ENCODE measurements at places on chromosomes 12 and 14.

DNA sequence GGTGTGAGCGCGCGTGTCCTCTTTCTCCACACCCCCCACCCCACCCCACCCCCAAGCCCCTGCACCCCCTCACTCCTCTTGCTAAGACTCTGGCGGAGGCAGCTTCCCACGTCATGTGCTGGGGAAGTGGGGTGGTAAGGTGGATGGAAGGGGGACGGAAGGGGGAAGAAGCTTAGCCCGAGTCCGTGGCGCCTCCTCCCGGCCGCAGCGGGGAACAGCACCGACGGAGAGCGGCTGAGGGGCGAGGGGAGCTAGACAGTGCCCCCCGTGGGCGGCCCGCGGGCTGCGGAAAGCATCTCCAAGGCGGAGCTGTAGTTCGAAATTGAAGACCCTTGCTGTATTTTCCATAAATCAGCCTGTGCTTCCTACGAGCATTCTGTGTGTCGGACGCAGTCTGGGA, 588 bp upstream of the GRIN2B start:
- H3K4me3 ChIP-seq, result peak overlapping the region; percentile 13
- no peak overlapping the region for H3K27ac ChIP-seq
- peaks cover 66% of the 10 kb centered on the region for H3K27me3 ChIP-seq

DNA sequence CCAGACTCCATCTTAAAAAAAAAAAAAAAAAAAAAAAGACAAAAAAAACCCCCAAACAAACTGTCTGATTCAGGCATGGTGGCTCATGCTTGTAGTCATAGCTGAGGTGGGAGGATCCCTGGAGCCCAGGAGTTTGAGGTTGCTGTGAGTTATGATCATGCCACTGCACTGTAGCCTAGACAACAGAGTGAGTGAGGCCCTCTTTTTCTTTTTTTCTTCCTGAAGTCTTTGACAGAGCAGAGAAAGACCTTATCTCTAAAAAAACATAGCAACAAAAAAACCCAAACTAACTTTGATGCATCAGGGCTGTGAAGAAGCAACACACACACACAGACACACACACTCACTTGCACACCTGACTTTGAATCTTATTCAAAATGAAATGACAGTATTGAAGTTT, 7.7 kb upstream of the AMN1 start:
- peak overlapping the region; percentile 29 for H3K27ac ChIP-seq
- no peaks in the 10 kb centered on the region for H3K36me3 ChIP-seq

DNA sequence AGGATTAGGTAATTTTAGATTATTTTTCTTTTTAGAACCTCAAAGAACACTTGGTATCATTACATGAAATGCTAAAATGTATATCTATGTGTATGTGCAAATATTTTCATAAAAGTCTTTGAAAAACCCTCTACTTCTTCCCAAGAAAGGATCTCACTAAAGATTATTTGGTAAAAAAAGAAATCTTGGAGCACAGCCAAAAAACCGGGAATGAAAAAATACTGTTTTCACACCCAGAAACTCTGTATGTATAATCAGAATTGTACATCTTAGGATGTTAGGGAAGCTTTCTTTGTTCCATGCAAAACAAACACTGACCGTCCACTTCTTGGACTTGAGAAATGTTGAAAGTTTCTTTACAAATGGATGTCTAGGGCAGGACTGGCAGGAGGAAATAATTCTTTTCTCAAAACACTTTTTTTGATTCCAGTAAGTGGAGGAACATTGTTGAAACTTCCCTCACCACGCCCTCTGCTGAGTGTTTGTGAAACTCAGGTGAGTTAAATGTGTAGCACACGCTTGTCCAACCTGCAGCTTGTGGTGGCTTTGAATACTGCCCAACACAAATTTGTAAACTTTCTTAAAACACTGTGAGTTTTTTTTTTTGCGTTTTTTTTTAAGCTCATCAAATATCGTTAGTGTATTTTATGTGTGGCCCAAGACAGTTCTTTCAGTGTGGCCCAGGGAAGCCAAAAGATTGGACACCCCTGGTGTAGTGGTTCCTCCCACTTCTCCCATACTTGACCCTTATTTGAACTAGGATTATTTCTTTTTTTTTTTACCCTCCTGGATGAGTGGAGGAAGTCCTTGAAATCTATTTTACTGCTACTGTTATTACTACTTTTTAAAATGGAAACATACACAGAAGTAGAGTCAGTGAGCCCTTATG, 26.6 kb downstream of the FBXO34 start:
- peak; percentile 9 for DNase-seq
- peaks cover 2% of the 10 kb centered on the region for H3K36me3 ChIP-seq
- H3K27me3 ChIP-seq, result no peaks in the 10 kb centered on the region
- H3K4me1 ChIP-seq, result peaks cover 30% of the 10 kb centered on the region

DNA sequence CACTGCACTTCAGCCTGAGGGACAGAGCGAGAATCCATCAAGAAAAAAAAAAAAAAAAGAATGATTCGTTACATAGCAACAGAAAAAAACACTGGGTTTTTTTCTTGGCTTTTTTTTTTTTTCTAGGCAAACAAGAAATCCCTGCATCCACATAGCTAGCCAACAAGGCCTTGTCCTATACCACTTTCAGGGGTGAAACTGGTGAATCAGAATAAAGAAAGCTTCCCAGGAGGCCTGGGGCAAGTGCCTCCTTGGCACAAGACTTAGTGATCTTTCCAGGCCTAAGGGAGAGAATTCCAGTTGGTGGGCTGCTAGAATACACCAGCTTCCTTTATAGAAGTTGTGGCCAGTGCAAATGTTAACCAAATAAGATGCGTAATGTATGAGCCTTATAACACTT, 90.0 kb downstream of the VCPKMT start:
- no peaks in the 10 kb centered on the region for H3K27me3 ChIP-seq
- H3K4me1 ChIP-seq, result peaks cover 13% of the 10 kb centered on the region
- no peak overlapping the region for H3K27ac ChIP-seq
- DNase-seq, result no peak
- peaks cover 3% of the 10 kb centered on the region for H3K36me3 ChIP-seq
- H3K4me3 ChIP-seq, result no peak overlapping the region

DNA sequence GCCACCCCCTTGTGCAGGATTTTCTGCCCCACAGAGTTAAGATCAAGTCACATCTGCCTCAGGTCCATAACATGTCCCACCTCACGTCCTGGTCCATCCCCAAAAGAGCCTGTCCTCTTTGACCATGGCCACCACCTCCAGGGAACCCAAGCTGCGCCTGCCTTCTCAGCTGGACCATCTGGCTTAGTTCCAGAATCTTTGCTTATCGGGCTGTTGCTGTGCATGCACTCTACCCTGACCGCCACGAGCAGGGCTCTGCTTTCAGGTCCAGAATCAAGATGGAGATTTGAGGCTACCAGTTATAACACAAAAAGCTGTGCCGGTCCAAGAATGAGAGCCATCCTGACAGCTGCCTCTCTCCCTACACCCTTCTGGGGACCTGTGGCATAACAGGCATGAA, 326.7 kb downstream of the DPF3 start:
- peaks cover 2% of the 10 kb centered on the region for H3K4me1 ChIP-seq
- no peak overlapping the region for H3K4me3 ChIP-seq
- H3K27me3 ChIP-seq, result peaks cover 5% of the 10 kb centered on the region
- H3K36me3 ChIP-seq, result no peaks in the 10 kb centered on the region
- no peak for DNase-seq

DNA sequence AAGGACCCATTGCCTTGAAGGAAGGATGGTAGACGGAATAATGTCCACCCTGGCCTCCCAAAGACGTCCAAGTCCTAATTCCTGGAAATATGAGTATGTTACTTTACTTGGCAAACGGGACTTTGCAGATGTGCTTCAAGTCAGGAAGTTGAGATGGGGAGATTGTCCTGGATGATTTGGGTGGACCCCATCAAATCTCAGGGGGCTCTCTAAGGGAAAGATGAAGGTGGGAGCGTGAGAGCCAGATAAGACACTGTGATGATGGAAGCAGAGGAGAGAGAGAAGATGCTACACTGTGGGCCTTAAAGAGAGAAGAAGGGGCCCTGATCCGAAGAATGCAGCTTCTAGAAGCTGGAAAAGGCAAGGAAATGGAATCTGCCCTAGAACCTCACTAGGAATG, 29.6 kb upstream of the LTA4H start:
- H3K27me3 ChIP-seq, result no peaks in the 10 kb centered on the region
- no peak overlapping the region for H3K27ac ChIP-seq
- H3K36me3 ChIP-seq, result no peaks in the 10 kb centered on the region
- no peak for DNase-seq

GRCh38 chr14:89455412-89455811, 38.4 kb upstream of the FOXN3 start:
- no peak for DNase-seq
- H3K27me3 ChIP-seq, result no peaks in the 10 kb centered on the region
- H3K36me3 ChIP-seq, result peaks cover 6% of the 10 kb centered on the region
- H3K27ac ChIP-seq, result no peak overlapping the region
- H3K4me3 ChIP-seq, result no peak overlapping the region

GRCh38 chr12:119178544-119179334, at the start of gene HSPB8:
Gene HSPB8, plus strand, starts transcription at chr12:119178931. Its CDS starts 382 bp downstream, at chr12:119179313.
- H3K4me3 ChIP-seq, result no peak within 1 kb of the TSS
- H3K36me3 ChIP-seq, result no peaks in the 10 kb centered on the region
- no peak within 1 kb of the TSS for H3K27ac ChIP-seq
- peaks cover 35% of the 10 kb centered on the region for H3K27me3 ChIP-seq
- no peak for DNase-seq
- no peaks in the 10 kb centered on the region for H3K4me1 ChIP-seq

- no peak for DNase-seq
- peaks cover 38% of the 10 kb centered on the region for H3K27me3 ChIP-seq
- H3K36me3 ChIP-seq, result no peaks in the 10 kb centered on the region
- H3K4me1 ChIP-seq, result peaks cover 20% of the 10 kb centered on the region
These were observed 34.9 kb downstream of the CCDC177 start for GRCh38 chr14:69539631-69540410.

DNA sequence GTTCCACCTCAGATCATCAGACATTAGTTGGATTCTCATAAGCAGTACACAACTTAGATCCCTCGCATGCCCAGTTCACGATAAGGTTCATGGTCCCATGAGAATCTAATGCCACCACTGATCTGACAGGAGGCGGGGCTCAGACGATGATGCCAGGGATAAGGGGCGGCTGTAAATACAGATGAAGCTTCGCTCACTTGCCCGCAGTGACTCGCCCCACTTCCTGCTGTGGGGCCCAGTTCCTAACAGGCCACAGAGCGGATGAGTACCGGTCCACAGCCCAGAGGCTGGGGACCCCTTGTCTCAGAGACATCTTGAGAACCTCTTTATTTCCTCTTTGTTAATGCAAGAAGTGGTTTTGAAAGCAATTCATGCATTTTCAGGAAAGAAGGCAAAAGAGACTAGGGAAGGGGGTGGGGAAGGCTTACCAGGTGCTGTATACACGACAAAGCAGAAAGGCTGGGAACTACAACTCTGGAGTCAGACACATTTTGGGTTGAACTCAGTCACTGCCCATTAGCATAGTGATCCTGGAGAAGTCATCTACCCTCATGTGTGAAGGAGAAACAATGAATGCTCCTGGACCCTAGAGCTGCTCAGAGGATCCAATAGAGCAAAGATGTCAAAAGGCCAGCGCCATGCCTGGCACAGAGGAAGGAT, 68.7 kb downstream of the EID3 start:
- no peak for DNase-seq
- peaks cover 4% of the 10 kb centered on the region for H3K4me1 ChIP-seq
- no peaks in the 10 kb centered on the region for H3K36me3 ChIP-seq
- peak overlapping the region; percentile 70 for H3K27ac ChIP-seq

GRCh38 chr14:93319494-93319893, 13.3 kb downstream of the BTBD7 start:
- H3K36me3 ChIP-seq, result peaks cover 2% of the 10 kb centered on the region
- H3K4me3 ChIP-seq, result no peak overlapping the region
- H3K27ac ChIP-seq, result no peak overlapping the region
- DNase-seq, result no peak
- H3K4me1 ChIP-seq, result peaks cover 34% of the 10 kb centered on the region

DNA sequence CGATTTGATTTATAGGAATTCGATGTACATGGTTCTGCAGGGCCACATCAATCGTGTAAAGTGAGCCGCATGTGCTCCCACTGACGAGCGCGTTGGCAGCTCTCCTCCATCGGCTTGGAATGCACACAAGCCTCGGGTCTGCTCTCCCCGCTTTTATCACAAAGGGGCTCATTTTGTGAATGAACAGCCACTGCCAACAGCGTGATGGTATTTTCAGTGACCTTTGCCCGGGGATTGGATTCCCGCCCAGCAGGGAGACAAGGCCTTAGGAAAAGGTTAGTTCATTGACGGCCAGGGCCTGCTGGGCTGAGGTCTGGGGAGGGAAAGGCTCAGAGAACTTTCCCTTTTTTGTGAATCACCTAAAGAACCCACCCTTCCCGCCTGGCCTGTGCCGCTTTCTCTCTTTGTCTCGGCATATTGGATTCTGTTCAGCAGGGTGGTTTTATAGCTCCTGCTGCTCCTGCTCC, 232.1 kb downstream of the MSRB3 start:
- H3K27ac ChIP-seq, result no peak overlapping the region
- H3K36me3 ChIP-seq, result no peaks in the 10 kb centered on the region

DNA sequence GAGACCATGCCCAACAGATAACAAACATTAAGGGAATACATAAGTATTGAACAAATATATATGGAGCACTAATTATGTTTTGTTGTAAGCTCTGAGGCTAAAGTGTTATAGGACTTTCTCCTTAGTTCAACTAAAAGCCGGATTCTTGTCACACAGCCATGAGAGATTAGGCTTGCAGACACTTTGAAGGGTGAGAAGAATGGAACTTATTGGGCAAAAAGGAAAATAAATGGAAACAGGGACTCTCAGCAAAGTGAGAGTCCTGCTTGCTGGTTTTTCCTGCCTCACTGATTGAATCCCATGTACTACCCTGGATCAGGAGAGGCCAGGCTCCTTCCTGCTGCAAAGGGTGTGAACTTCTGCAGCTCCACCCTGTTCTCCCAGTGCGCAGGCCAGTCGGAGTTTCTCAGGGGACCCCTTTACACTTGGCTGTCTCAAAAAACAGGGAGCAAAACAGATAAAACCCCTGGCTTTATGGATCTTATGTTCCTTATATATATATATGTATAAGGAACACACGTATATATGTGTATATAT, 77.1 kb upstream of the FUT8 start:
- H3K27ac ChIP-seq, result no peak overlapping the region
- H3K36me3 ChIP-seq, result peaks cover 2% of the 10 kb centered on the region
- no peak for DNase-seq
- peaks cover 12% of the 10 kb centered on the region for H3K4me1 ChIP-seq

- DNase-seq, result no peak
- H3K27me3 ChIP-seq, result peaks cover 79% of the 10 kb centered on the region
- H3K4me3 ChIP-seq, result peak overlapping the region; percentile 90
These were observed 370 bp downstream of the HRK start for GRCh38 chr12:116880817-116881324.

- DNase-seq, result no peak
- no peak overlapping the region for H3K27ac ChIP-seq
- H3K27me3 ChIP-seq, result peaks cover 21% of the 10 kb centered on the region
- peaks cover 5% of the 10 kb centered on the region for H3K4me1 ChIP-seq
These were observed 9.1 kb upstream of the GLT1D1 start for GRCh38 chr12:128844031-128844635.

- no peak for DNase-seq
- no peak overlapping the region for H3K4me3 ChIP-seq
These were observed 44.5 kb downstream of the LRTM2 start for GRCh38 chr12:1864867-1865266.
